GM04503 (cell line): ENCODE measurements at places on chromosomes 6 and 20.

- no peak for DNase-seq
These were observed 97.1 kb upstream of the FLRT3 start for GRCh38 chr20:14434384-14435136.

GRCh38 chr6:160122744-160123143 is 1.1 kb downstream of the SLC22A1 start:
- no peak for DNase-seq

DNA sequence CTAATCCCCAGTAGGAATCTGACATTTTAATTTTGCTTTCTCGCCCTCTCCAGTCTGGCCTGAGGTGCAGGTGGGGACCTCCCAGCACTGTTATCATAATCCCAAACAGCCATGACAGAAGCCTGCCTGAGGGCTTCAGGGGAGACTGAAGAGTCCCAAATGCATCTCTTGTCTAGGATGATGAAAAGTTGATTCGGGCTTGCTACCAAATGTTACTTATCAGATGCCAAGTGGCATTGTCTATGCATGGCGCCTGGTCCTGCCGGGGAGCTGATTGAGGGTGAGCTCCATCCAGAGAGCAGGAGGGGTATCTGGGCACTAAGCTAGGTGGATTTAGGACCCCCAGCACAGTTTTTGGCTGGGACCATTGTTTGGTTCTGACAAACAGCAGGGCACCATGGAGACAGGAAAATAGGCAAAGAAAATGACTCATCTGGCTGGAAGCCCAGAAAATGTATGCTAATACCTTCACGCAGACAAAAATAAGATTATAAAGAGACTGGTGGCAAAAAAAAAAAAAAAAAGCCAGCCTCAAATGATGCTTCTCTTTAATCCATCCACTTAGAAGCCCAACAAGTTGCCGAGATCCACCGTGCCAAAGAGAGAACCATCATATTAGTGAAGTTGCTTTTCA is 513.7 kb upstream of the SULF2 start:
- peak; percentile 49 for DNase-seq

GRCh38 chr6:49570474-49571079 is 20.1 kb downstream of the C6orf141 start:
- DNase-seq = no peak
